Right lobe of liver (tissue), 6 donors: ENCODE measurements at places on chromosomes 11 and 22. TPM values are rescaled to one million over a fixed set of nuclear protein-coding genes. Genes with fewer than 3 reads are reported as not detected.
A peak's percentile ranks its signal among the peaks of the same experiment; 100 is the strongest.

DNA sequence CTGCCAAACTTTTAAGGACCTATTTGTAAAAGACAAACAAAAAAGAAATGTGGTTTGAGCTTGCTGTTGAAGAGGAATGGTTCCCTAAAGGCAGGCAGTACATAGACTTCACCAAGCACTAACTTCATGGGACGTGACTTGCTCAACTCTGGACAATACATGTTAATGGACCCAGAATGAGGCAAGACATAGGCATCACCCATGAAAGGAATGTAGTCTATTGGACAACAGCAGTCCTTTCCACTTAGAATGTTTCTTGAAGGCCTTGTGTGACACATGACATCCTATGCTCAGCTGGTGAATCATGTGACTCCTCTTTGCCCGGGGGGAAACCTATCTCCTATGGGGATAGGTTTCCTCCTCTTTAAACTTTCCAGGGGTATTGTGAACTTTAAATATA lies 246.4 kb upstream of the BLID start:
- no peak for DNase-seq

GRCh38 chr11:57679396-57679795 lies 11.5 kb downstream of the ZDHHC5 start:
- DNase-seq = no peak

Gene ARHGEF17
- 4.6 TPM for total RNA-seq

- peak; percentile 36 for DNase-seq
Measured at GRCh38 chr22:39309364-39309861, 10.0 kb downstream of the RPL3 start.

- DNase-seq = no peak
Measured at GRCh38 chr22:24435323-24435645, 7.9 kb downstream of the ADORA2A start.

DNA sequence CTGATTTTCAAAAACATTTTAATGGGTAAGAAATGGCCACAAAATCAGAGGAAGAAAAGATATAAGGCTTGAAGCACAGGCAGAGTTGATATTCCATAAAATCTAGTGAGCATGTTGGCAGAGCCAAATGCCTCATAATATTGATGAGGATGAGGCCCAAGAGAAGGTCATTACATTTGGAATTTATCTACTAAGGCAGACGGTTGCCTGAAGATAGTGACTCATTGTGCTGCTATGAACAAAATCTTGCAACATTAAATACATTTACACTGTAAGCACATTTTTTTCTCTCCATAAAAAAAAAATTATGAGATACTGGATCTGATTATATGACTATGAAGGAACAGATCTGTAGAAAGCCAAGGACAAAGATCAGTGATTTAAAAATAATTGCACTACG lies 881.4 kb upstream of the CHORDC1 start:
- no peak for DNase-seq

- DNase-seq = peak; percentile 58
Measured at GRCh38 chr22:19844377-19845053, 10.2 kb downstream of the GNB1L start.

Gene LRRC74B
- not detected for total RNA-seq

Gene RAB38
- total RNA-seq = 0.29 TPM

Gene KMT2A
- total RNA-seq = 22.1 TPM

Gene POLD3
- 5.4 TPM for total RNA-seq

DNA sequence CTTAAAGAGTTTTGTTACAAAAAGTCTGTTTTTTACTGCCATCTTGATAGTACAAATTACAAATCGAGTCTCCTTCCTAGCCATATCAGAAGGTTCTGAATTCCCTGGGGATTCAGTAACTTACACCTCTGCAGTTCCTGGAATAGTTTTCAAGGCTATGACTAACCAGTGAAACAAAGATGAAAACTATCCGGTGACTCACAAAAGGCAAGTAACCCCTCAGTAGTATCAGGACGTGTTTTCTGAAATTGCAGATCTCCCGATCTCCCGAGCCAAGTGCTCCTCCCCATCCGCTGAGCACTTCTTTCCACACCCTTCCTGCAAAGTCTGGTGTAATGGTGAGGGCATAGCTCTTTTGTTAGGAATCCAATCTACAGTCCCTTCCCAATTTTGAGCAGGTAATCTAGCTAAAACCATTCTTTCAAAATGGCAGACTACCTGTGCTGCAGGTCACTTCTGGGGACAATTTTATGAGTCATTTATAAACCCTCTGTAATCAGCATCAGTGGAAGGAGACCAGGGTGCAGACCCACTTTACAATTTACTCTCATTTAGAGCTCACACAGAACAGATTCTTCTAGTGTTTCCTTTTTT lies 7.7 kb downstream of the E2F8 start:
- DNase-seq = no peak

Gene ZNF280A
- total RNA-seq = not detected

- no peak for DNase-seq
Measured at GRCh38 chr11:25876456-25876965, 455.4 kb upstream of the ANO3 start.

DNA sequence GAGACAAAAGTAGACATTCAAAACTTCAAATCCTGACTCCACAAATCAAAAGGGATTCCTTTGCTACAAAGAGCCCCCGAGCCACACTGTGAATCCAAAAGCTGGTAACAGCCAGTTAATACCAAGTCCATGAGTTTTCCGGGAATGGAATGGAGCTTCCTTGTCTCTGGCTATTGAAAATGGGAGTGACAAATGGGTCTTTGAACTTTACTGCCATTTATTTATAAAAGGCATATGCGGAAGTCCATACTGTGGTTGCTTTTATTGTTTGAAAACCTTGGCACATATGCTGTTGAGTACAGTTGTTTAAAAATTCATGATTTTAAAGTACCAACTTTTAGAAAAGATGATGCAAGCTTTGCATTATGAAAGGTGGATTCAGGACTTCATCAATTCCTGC lies 206.2 kb upstream of the NARS2 start:
- DNase-seq = no peak

GRCh38 chr11:83815736-83816135 lies 529.6 kb upstream of the CCDC90B start:
- no peak for DNase-seq

DNA sequence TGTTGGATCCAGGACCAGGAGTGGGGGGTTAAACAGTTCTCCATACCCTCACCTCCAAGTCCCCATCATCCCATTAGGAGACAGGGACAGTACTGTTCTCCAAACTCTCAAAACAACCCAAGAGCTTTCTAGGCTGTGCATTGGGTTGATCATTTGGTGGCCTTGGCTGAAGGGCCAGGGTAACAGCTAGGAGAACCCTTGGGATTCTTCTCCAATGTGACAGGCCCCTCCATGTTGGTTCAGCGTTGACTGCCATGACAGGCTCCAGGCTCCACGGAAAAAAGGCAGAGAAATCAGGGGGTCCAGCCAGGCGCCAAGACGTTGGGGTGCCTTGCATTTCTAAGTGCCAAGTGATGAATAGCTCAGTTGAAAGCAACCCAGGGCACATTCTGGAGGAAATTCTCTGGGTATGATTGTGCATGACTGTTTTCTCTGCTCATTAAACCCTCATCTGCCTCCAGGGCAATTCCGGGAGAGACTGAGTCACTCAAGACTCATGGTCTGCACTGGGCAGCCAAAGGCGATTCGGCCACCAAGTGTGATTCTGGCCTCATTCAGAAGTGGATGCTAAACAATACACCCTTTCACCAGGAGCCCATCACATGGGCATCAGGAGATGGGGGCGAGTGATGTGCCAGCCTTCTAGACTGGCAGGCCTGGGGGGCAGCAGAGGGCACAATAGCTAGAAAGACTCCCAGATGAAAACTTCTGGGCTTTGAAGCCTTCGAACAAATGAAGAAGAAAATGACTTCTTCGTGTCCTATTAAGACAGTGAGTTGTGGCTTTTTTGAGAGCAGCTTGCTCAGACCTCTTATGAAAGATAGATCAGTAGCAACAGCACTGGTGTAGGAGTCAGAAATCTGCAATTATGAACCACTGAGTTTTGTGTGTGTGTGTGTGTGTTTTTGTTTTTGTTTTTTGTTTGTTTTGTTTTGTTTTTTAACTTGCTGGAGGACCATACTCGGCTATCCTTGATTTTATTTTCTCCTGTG lies 27.7 kb downstream of the CD44 start:
- no peak for DNase-seq

DNA sequence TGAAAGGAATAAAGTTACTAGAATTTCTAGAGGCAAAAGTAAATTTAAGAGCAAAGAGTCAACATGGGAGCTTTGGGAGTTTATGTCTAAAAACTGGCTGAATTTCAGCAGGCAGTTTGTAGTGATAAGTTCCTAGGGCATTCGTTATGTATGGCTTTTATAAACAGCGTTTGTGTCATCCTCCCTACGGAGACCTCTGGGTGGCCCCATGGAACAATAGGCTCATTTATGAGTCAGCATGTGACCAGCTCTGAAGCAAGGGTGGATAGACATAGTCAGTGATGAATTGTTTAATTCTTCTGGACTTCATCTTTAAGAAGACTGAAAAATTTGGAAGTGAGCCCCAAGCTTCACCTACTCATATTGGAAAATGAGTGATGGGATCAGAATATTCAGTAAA lies 37.1 kb downstream of the SVIP start:
- no peak for DNase-seq

Gene OR56A5
- not detected for total RNA-seq

Gene AIFM3
- 1.4 TPM for total RNA-seq

DNA sequence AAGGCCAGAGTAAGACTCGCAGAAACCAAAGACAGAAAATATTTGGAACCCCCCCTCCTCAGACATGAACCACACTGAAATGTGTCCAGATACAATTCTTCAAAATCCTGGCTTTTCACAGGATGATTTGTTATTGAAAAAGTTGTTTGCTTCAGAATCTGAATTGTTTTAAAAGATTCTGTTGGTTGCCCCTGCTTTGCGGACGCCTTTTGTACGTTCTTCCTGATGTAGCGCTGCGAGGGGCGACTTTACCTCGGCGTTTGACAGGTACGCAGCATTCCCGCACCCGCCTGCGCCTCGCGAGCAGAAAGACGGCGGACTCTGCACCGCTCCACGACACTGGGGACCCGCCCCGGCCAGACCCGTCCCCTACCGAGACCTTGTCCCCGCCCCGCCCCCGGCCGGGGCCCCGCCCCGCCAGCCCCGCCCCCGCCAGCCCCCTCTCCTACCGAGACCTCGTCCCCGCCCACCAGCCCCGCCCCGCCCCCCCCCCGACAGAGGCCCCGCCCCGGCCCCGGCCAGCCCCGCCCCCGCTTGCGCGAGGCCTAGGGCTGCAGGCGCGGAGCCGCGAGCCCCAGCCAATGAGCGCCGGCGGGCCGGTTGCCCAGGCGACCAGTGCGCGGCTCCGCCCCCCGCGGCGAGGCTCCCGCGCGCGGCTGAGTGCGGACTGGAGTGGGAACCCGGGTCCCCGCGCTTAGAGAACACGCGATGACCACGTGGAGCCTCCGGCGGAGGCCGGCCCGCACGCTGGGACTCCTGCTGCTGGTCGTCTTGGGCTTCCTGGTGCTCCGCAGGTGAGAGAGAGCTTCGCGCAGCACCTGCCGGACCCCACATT lies at the start of gene GLB1L2:
Gene GLB1L2, plus strand, starts transcription at position 635 of the 835 bp plus-strand sequence. Its CDS starts 74 bp downstream, at position 709.
- DNase-seq = peak; percentile 84

Gene ANO5
- total RNA-seq = 3.8 TPM

- DNase-seq = no peak
Measured at GRCh38 chr11:46339816-46340215, 7.4 kb upstream of the DGKZ start.

- peak; percentile 22 for DNase-seq
Measured at GRCh38 chr22:33923660-33924246, 3.5 kb upstream of the LARGE1 start.
